Effector CD8-positive, alpha-beta T cell (primary cell): ENCODE measurements at places on chromosomes 4 and X.

DNA sequence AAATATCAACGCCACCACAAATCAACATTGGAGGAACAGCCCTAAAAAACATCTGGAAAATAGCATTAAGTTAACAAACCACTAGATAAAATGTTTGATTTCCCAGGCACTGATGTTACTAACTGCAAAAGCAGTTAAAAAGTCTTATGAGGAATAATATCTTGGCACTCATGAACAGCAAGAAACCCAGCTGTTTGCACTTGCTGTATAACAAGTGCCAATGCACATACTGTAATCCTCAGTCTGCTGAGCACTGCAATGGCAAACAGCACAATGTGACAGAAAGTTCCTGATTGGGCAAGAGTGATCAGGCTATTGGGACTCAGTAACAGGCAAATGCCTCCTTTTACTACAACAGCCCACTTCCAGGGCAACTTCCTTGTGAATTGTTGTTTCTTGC, 20.8 kb upstream of the SEC24B start:
- no peak for DNase-seq

DNA sequence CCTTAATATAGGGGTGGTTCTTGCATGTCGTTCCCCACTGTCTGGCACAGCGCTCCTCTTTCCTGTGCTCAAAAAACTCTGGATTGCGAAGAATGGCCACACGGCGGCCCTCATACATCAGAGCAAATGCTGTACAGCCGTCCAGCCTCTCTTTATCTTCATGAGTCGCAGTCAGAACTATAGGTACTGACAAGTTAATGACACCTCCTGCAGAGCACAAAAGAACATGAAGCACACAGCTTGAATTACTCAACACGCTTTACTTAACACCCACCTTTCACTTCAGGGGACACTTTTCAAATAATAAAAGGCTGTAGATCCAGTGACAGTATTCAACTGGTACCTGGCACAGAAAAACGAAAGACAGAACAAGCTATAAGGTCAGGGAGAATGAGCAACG, 65.3 kb downstream of the PAPSS1 start:
- no peak for DNase-seq

DNA sequence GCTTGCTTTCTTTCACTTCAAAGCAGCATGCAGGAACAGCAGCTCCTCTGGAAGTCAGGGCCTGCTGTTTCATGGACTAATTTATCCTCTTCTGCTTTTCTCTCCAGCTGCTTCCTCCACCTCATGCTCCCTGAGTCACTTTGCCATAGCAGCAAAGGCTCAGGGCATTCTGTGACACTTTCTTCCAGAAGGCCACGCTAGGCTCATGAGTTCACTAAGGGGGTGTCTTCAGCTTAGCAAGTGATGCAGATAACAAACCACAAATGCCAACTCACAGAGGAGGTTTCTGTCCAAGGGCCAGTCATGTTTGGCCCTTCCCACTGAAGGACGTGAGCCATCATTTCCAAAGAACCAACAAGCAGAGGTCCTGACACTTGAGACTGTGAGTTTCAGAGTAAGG, 200.2 kb downstream of the ADGRA3 start:
- no peak for DNase-seq

- no peak for DNase-seq
These were observed 74.8 kb upstream of the MXD4 start for GRCh38 chr4:2336659-2337058.

DNA sequence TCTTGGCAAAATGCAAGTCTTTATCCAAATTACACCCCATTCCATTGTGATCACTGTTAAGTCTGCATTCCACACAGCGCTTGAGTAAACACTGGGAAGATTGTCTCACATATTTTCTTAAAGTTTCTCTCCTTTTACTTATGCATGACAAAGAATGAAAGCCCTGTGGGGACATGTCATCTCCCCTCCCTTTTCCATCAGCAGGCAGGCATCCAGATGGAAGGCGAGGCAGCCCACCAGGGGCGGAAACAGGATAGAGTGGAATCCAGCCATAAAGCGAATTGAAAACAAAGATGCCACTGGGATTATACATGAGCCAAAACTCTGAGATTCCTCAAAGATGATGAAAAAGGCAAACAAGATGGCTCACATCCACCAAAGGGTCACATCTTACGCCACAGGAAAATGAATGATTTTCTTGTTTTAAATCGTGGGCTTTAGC, 78.2 kb downstream of the AFAP1 start:
- DNase-seq, result no peak

DNA sequence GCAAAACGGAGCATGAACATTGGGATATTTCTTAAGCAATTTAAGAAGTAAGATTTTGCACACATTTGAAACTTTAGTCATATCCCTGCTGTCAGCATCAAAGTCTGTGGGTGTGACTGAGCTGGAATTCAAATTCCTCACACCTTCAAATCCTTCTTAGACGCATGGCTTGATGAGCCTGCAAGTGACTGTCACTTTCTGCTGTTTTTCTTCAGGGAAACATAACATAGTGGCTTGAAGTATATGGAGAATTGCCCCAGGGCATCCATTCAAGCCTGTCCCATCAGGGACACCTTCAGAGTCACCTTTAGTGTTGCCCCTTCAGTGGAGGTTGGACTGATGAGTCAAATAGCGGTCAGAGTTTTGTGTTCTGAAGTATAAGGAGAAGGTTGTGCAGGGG, 17.4 kb downstream of the FHDC1 start:
- no peak for DNase-seq

DNA sequence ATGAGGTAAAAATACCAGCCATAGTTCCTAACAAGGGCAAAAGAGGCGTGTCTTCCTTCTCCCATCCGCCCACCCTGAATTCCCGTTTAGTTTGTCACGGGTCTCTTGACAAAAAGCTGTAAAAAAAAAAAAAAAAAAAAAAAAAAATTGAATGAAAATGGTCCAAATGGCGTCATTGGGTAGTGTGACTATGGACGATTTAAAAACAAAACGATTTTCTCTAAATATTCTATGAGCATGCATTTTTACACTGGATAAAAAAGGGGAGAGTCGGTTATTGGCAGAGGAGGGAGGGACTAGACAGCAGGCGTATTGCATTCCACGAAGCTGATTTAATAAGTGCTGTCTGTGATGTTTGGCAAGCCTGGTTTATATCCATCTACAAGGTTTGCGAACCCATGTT, at the start of gene FAM133A:
FAM133A (plus strand) TSS at position 338 of the 403 bp plus-strand sequence. CDS start 35,214 bp downstream, outside the sequence.
- no peak for DNase-seq

- DNase-seq, result no peak
These were observed 16.7 kb downstream of the CASK start for GRCh38 chrX:41906515-41907187.

GRCh38 chr4:176054942-176055341, 10.7 kb upstream of the WDR17 start:
- no peak for DNase-seq

GRCh38 chr4:657338-657833, 16.7 kb downstream of the ATP5ME start:
- DNase-seq, result no peak

GRCh38 chrX:134969726-134970125, 21.1 kb upstream of the SMIM10 start:
- no peak for DNase-seq

DNA sequence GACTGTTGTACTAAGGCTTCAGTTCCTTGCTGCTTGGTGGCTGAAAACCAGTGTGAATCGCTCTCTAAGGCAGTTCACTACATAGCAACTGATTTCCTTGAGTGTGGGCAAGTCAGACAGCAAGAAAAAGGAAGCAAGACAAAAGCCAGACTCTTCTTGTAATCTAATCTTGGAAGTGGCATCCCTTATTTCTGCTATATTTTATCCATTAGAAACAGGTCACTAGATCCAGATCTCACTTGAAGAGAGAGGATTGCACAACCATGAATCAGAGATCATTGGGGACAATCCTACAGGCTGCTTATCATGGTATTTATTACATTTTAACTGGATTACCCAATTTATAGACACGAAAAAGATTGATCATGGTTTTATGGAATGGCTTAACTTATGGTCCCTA, 684.5 kb downstream of the GRID2 start:
- DNase-seq, result no peak

DNA sequence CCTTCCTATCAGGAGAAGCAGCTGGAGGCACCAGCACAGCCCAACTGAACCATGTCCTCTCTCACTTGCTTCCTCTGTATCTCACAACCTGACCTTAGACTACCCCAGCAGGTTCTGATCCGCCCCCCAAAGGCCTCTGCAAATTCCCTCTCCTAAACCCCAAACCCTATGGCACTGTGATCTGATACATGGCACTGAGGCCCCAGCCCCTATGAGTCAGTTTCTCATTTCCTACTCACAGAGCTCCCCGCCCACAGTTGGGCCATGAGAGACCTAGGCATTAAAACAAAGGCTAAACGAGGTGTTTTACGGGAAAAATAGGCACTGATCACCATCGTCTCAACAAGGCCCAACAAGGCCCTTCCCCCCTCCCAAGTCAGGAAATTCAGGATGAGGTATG, 19.1 kb downstream of the SASH3 start:
- no peak for DNase-seq

DNA sequence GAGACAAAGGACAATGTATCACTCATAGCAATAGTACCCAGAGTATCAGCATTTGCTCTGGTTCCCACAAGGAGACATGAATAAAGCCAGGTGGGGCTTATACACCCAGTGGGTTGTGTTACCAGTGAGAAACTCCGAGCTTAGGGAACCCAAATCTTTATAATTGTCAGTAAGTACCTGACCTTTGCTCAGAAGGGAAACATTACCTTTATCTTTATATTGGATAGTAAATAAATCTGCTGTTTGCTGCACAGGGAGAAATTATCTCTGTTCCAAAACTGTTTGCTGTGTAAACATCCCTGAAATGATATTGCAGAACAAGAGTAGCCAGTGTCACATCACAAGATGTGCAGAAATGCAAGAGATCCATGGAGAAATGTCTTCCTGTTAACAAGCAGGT, 12.1 kb upstream of the SLAIN2 start:
- DNase-seq, result no peak

DNA sequence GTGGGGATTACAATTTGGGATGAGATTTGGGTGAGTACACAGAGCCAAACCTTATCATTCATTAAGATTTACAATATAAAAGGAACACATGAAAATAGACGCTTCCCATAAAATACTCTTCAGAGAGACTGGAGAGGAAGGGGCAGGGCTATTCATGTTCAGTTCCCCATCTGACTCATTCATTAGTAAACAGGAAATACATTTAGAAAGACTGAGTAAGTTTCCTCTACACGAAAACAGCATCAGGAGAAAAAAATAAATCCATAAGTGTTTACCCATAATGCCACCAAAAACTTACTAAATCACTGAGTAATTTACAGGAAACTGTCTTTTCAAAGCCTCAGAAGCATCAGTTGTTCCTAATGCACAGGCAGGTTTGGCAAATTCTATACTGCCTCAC, 255.4 kb upstream of the CXorf51A start:
- no peak for DNase-seq

- DNase-seq, result no peak
These were observed 27.2 kb downstream of the PJA1 start for GRCh38 chrX:69138118-69138390.

DNA sequence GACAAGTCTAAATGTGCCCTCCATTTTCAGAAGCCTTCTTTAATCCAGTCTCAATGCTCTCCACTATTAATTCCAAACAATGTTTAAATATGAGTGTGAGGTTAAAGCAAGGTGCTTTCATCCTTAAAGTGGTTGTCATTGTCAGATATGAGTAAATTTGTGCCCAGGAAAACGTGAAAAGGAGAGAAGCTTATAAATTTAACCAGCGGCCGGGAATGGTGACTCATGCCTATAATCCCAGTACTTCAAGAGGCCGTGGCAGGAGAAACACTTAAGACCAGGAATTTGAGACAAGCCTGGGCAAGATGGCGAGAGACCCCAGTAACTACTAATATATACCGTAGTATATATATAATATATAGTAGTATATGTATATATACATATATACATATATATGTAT, 270.0 kb downstream of the ARHGAP24 start:
- DNase-seq, result no peak

DNA sequence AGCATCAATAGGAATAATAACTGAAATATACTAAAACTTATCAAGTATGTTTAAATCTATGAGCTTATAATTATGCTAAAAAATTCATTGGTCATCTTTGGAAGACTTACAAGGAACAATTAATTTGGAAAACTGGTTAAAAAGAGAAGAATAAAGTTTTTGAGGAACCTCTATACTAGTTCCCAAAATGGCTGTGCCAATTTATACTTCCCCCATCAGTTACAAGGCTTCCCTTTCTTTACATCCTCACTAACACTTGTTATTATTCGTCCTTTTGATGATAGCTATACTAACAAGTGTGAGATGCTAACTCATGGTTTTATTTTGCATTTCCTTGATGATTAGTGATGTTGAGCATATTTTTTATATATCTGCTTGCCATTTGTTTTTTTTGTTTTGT, 17.1 kb downstream of the OGT start:
- no peak for DNase-seq

- DNase-seq, result peak; percentile 3
These were observed 51.5 kb upstream of the TRPC3 start for GRCh38 chr4:122003335-122003734.

- DNase-seq, result no peak
These were observed 335.2 kb downstream of the PCDH10 start for GRCh38 chr4:133484287-133484686.

DNA sequence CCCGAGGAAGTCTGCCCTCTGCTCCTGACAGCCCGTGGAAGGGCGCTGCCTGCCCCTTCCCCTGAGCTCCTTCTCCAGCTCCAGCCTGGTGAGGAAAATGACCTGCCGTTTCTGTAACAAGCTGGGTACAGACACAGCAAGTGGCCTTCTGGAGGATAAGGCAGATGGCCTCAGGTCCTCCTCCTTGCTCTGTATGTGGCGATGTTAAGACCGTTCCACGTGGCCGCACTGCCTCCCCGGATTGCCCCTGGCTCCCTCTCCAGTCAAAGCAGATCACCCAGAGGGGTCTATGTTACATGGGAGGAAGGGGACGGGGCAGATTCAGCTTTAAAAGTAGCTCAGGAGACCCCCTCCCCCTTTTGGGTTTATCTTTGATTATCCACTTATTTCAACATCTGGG, 80.3 kb upstream of the GATB start:
- no peak for DNase-seq

GRCh38 chr4:16969696-16970135, 71.3 kb upstream of the LDB2 start:
- DNase-seq, result no peak

GRCh38 chr4:15868111-15868510, 70.4 kb downstream of the FGFBP1 start:
- no peak for DNase-seq

GRCh38 chr4:10045481-10045880, 24.2 kb upstream of the SLC2A9 start:
- no peak for DNase-seq

DNA sequence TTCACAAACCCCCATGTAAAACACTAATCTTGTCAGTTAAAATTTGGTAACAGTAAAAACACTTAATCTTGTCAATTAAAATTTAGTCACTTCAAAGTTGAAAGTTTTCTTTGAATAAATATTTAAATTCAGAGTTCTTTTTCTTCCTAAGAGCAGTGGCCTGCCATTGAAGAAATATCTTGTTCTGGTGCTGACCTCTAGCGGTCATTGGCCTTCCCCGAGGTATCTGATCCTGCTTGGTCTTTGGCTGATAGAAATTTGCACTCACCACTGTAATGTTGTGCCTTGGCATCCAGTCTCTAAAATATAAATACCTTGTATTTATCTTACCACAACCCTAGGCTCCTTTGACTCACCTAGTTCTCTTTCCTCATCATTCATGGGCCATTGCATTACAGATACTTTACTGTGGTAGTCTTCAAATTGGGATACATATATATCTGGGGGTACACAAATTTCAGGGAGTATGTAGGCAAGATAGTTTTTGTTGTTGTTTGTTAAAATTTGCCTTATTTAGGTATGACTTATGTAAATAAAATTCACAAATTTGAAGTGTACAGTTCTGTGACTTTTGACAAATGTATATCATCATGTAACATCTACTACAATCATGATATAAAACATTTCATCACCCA, 6.7 kb upstream of the ART3 start:
- DNase-seq, result peak; percentile 22
